ENCODE measurements at places on chromosomes 5 and 9. TPM values are rescaled to one million over a fixed set of nuclear protein-coding genes. Genes with fewer than 3 reads are reported as not detected.

GRCh38 chr9:4994166-4994890 lies 9.3 kb downstream of the JAK2 start:
- no peaks in the 10 kb centered on the region for H3K27me3 ChIP-seq
- DNase-seq = no peak
- H3K4me3 ChIP-seq = no peak overlapping the region
- no peaks in the 10 kb centered on the region for H3K4me1 ChIP-seq
- no peak overlapping the region for H3K27ac ChIP-seq

GRCh38 chr5:18097817-18098216 lies 463.6 kb downstream of the TAF11L14 start:
- no peak for DNase-seq
- no peaks in the 10 kb centered on the region for H3K36me3 ChIP-seq
- H3K27ac ChIP-seq = no peak overlapping the region
- no peaks in the 10 kb centered on the region for H3K4me1 ChIP-seq

DNA sequence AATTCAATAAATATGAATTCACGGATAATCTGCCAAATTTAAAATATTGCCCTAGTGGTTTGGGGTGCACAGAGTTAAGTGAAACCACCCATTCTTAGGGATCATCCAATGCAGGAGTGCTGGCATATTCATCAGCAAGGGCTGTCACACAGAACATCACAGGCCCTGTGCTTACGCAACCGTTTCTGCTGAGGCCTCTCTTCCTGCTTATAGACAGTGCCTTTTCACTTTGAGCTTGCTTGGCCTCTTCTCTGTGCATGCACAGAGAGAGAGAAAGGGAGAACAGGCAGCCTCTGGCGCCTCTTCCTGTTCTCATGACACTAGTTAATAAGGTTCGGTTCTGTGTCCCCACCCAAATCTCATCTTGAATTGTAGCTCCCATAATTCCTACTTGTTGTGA lies 366.3 kb downstream of the ICE1 start:
- H3K27ac ChIP-seq = no peak overlapping the region
- no peaks in the 10 kb centered on the region for H3K4me1 ChIP-seq
- no peaks in the 10 kb centered on the region for H3K36me3 ChIP-seq
- no peak overlapping the region for H3K4me3 ChIP-seq
- no peaks in the 10 kb centered on the region for H3K27me3 ChIP-seq

- DNase-seq = no peak
- H3K36me3 ChIP-seq = peaks cover 4% of the 10 kb centered on the region
- H3K4me1 ChIP-seq = peaks cover 14% of the 10 kb centered on the region
- no peaks in the 10 kb centered on the region for H3K27me3 ChIP-seq
- peak within 1 kb of the TSS; percentile 54 for H3K4me3 ChIP-seq
- H3K27ac ChIP-seq = peak within 1 kb of the TSS; percentile 76
Observed at GRCh38 chr9:73151653-73152542, at the start of gene ANXA1. Gene ANXA1, plus strand, starts transcription at chr9:73151865. Its CDS starts 6,671 bp downstream, at chr9:73158536.

DNA sequence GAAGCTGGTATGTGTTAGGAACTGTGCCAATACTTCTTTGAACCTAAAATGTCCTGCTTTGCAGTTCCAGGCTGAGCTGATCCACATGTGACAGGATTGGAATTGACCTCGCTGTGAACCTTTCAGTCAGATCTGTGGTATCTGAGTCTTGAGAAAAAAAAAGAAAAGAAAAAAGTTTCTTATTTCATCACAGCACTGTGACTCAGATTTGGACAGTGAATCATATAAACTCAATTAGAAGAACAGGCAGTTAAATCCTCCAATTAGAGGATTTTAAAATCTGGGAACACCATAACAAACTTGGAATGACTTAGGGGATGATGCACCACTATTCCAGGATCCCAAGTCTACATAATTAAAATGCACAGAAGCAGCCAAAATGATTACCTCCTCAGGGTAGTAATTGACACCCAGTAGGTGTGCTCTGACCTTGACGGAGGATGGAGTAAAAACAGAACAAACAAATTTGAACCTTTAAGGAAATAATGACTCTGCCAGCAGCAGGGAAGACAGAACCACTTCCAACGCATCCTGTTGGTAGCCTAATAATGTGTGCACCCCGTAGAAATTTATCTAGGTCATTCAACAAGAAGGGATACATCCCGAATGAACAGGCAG lies 57.8 kb upstream of the RAI14 start:
- no peak overlapping the region for H3K27ac ChIP-seq
- H3K4me1 ChIP-seq = no peaks in the 10 kb centered on the region
- DNase-seq = no peak
- no peak overlapping the region for H3K4me3 ChIP-seq

The BRD8 gene
- total RNA-seq = 26.1 TPM

The BHMT gene
- total RNA-seq = not detected

The LURAP1L gene
- not detected for total RNA-seq
